ENCODE measurements at places on chromosomes 7 and 10.

GRCh38 chr7:26291251-26291650 is 411 bp upstream of the SNX10 start:
- DNase-seq: no peak

- no peak for DNase-seq
Measured at GRCh38 chr7:107860279-107860961, 30.6 kb upstream of the DLD start.

- DNase-seq: no peak
Measured at GRCh38 chr7:52811537-52811936, 223.9 kb upstream of the POM121L12 start.

- peak; percentile 77 for DNase-seq
Measured at GRCh38 chr7:47552621-47553020, 29.3 kb downstream of the TNS3 start.

GRCh38 chr10:67606572-67606971 is 89.4 kb downstream of the CTNNA3 start:
- peak; percentile 71 for DNase-seq

DNA sequence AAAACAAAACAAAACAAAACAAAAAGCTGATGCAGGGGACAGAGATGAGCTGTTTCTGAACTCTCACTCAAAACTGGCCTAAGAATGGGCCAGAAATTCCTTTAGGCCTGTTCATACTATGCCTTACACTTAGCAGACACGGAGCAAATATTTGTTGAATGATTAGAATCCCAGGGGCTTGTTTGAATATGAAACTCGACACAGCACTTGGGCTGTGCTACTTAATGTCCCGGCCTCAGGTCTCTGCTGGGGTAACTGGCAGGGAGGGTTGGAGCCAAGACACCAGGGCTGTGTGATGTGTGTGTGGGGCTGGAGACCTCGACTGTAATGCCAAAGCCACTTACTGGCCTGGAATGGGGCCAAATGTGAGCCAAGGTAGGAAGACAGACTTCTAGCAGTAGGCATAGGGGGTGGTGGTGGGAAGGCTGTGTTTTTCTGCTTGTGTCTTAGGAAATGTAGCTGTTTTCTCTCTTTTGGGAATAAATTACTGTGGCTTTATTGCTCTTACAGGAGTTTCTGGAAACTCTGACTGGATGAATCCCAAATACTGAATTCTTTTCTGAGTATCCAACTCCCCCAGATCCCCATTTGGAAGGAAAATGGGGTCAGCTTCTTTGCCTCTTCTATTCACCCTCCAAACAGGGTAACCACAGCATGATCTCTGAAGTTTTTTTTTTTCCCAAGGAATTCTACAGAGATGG is 66.7 kb downstream of the EMX2 start:
- peak; percentile 57 for DNase-seq

- no peak for DNase-seq
Measured at GRCh38 chr10:56599201-56599600, 238.1 kb upstream of the ZWINT start.

- DNase-seq: no peak
Measured at GRCh38 chr7:1346851-1347250, 112.4 kb downstream of the MICALL2 start.

- DNase-seq: no peak
Measured at GRCh38 chr7:92421676-92422435, 25.4 kb upstream of the GATAD1 start.

GRCh38 chr7:92404170-92404614 is 43.1 kb upstream of the GATAD1 start:
- no peak for DNase-seq

GRCh38 chr10:48383393-48383792 is 76.9 kb downstream of the MAPK8 start:
- DNase-seq: no peak

GRCh38 chr7:84302949-84303348 is 108.4 kb upstream of the SEMA3A start:
- no peak for DNase-seq

DNA sequence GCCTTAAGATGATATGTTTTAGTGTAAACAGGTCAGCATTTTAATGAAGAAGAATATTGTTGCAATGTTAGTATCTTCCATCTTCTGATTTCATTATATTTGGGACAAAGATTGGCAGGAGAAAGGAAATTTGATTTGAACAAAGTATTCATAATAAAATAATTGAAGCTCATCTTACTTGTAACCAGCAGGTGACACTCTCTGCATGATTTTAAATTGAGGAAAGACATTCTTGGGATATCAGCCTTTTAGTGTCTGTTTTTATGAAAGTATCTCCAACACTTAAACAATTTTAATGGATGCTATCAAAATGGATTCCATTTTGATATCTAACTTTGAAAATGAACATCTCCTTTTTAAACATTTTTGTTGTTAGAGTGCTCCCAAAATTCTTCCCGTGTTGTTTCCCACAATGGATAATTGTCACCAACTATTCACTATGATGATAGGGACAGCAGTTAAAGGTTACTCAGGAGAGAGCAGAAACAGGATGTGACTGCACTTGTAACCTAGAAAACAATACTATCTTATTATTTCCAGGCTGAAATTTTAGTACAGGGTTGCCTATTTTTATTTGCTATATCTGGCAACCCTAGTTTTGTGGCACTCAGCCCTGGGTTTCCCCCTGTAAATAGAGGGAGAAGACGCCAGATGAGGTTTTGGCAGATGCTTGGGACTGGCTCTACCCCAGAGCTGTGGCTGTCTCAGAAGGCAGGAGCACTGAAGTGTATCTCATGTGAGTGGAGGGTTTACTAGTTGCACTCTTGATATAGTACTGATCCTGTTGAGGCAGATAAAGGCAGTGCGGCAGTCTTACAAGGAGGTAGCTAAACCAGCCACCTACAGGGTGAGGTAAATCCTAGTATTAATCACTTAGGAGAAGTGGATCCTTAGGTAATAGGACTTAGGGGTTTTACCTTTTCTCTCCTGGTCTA is 31.0 kb upstream of the ABCB4 start:
- peak; percentile 43 for DNase-seq

DNA sequence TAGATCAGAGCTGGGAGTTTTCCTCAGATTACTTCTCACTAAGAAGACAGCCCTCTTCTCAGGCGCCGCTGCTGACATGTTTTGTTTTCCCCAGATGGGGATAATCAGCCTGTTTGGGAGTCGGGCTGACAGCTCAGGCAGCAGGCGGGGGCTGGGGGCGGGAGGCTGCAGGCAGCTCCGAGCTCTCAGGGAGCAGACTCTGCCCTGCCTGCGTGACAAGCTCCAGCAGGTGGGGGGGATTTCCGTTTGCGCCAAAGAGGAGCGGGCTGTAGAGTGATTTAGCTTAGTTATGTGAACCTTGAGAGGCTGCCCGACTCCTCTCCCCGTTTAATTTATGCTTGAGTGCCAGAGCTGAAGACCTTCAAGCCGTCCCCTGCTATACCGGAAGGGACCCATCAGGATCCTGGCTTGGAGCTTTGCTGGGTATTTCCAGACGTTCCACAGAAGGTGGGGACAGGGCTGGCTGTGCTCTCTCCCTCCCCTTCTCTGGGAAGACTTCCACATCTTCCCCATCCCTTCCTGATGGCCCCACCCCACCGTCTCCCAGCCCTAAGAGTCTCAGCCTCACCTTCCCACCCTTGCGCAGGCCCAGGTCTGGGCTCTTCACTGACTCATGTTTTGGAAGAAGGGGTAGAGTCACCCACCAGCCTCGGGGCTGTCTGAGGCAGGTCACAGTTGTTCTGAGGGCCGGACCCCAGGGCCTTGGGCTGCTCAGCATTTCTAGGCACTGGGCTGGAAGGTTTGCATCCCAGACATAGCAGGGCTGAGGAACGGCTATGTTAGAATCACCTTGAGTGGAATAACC is 24.7 kb upstream of the ADCYAP1R1 start:
- peak; percentile 20 for DNase-seq

- DNase-seq: no peak
Measured at GRCh38 chr7:155467846-155468784, 10.2 kb downstream of the EN2 start.

GRCh38 chr7:35035511-35035961 is 1.7 kb downstream of the DPY19L1 start:
- no peak for DNase-seq

- DNase-seq: no peak
Measured at GRCh38 chr7:18468795-18469194, 26.8 kb upstream of the HDAC9 start.

DNA sequence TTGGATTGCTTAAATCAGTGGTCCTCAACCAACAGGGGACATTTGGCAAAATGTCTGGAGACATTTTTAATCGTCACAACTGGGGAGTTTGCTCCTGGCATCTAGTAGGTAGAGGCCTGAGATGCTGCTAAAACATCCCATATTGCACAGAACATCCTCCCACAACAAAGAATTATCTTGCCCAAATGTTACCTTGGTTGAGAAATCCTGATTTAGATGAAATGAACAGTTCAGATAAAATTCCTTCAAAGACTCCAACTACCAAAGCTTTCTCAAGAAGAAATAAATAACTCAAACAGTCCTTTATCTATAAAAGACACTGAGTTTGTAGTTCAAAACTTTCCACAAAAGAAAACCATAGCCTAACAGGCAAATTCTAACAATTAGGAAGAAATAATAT is 160.9 kb downstream of the SNX13 start:
- no peak for DNase-seq

DNA sequence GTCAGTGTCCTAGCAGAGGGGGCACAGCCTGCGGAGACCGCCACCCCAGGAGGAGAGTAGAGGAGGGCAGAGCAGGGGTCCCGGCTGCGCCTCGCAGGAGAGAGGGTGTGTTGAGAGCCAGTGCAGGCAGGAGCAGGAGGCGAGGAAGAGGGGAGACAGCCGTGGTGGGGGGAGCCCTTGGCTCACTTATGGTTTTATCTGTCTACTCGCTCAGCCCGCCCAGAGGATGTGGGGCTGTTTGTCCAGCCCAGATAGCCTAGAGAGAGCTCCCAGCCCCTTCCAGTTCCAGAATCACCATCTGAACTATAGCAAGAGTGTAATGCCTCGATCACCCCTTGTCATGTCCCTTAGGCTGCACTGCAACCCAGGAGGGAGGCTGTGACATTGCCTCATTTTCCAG is 26.6 kb downstream of the SLC29A3 start:
- DNase-seq: no peak

- peak; percentile 17 for DNase-seq
Measured at GRCh38 chr10:4345877-4346646, 479.9 kb upstream of the AKR1E2 start.

All from foreskin fibroblast (primary cell).